ENCODE measurements at places on chromosomes 11 and 22. TPM values are rescaled to one million over a fixed set of nuclear protein-coding genes. Genes with fewer than 3 reads are reported as not detected.

Gene RIMBP3C
- 0.03 TPM for polyA plus RNA-seq

Gene RASD2
- polyA plus RNA-seq = 0.27 TPM

Gene CLMP
- 95.5 TPM for polyA plus RNA-seq

Gene GAL
- 0.75 TPM for polyA plus RNA-seq

Gene GPHA2
- polyA plus RNA-seq = not detected

Gene MMP27
- not detected for polyA plus RNA-seq

GRCh38 chr11:43561832-43562231 lies 118.7 kb upstream of the HSD17B12 start:
- no peak for DNase-seq

DNA sequence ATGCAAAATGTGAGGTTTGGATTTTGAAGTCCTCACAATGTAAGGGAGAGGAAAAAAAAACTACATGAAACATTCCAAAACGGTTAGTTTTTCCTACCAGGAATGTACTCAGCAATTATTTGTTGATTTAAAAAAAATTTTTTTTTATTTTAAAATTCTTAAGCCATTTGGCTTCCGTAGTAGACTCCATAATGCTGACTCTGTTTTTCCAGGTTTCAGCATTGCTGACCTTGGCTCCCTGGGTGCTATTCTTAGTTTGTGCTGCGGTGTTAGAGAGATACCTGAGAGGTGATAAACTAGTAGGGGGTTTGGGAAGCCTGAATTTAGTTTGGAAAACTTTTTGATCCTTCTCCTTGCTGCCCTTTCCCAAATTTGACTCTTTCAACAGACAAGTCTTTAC lies 10.6 kb downstream of the STT3A start:
- no peak for DNase-seq

- DNase-seq = peak; percentile 97
These were observed 723 bp upstream of the CD82 start for GRCh38 chr11:44564670-44565210.

GRCh38 chr11:12876340-12876739 lies 132.8 kb upstream of the RASSF10 start:
- no peak for DNase-seq

DNA sequence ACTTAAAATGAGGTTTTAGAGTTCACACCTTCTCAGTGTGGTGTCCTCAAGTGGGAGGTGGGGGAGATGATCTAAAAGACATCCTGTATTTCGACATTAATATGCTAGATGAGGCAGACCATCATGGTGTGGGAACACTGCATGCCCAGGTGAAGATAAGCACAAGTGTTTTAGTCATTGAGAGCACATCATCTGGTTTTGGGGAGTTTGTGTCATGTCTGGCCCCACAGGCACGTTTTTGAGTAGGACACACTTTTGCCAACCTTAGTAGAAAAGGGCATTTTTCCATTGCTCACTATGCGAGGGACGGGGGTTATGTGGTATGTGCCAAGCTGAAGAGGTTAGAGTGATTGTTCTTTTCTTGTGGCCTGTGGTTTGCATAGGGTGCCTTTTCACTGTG lies 189.3 kb downstream of the DBX1 start:
- no peak for DNase-seq

DNA sequence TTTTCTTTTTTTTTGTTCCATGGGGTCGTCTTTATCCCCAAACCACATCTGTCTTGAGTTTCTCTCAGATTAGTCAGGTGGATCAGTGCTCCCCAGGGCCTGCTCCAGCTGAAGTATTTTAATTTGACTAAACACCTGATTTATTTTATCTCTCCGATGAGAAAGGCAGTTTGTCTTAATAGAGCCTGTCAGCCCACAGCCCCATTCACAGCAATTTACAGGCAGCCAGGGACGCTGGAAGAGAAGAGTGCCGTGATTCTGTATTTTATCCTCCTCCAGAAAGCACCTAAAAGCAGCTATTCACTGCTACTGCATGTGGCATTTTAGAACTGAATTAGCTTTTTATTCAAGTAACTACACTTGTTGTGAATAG lies 164.5 kb downstream of the SOX6 start:
- no peak for DNase-seq

DNA sequence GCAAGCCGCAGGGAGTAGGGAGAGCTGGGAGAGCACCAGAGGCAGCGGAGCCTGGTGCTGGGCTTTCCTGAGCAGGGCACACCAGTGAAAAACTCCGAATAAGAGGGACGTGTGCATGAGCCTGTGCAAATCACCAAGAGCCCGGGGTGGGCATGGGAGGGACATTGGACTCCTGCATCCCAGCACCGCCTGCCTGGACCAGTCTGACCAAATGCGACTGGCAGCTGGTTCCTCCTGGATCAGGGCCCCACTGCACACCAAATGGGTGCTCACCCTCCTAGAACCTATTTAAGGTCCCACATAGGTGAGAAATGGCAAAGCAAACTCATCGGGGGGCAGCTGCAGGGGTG lies 3.1 kb downstream of the PPM1F start:
- DNase-seq = no peak

GRCh38 chr11:112610494-112610893 lies 349.8 kb upstream of the PLET1 start:
- DNase-seq = peak; percentile 48

- no peak for DNase-seq
These were observed 67.4 kb downstream of the AMOTL1 start for GRCh38 chr11:94835594-94835927.

All from mammary epithelial cell (primary cell).